ENCODE measurements at places on chromosomes 7 and 10.
A peak's percentile ranks its signal among the peaks of the same experiment; 100 is the strongest.

DNA sequence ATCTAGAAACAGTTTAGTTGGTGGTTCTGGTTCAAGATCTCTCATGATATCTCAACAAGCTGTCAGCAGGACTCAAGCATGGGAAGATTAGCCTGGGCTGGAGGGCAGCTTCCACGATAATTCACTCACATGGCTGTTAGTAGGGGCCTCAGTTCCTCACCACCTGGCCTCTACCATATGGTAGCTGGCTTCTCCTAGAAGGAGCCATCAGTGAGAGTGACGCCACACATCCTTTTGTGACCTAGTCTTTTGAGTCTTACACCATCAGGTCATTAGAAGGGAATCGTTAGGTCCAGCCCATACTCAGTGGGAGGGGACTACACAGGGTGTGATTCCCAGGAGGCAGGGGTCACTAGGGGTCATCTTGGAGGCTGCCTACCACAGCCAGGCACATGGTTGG lies 239.3 kb upstream of the PLPP4 start:
- no peak for DNase-seq

- DNase-seq = no peak
These were observed 48.6 kb upstream of the ITPRID1 start for GRCh38 chr7:31465285-31465684.

GRCh38 chr7:5636914-5637313 lies 144.5 kb downstream of the RNF216 start:
- DNase-seq = no peak

DNA sequence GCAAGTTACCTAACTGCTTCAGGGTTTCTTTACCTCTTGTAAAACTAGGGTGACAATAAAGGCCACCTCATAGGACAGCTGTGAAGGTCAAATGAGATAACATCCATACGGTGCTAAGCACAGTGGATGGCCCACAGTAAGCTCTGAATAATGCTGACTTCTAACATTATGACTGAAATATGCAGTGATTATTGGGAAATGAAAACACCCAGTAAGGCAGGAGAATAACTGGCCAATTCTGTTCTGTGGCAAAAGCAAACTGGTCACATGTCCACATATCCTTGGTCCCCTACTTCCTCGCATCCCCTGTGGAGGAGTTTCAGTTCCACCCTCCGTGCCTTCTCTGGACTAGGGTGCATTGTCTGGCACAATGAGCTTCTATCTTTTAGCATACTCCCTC lies 1.4 kb downstream of the CUBN start:
- DNase-seq = no peak

DNA sequence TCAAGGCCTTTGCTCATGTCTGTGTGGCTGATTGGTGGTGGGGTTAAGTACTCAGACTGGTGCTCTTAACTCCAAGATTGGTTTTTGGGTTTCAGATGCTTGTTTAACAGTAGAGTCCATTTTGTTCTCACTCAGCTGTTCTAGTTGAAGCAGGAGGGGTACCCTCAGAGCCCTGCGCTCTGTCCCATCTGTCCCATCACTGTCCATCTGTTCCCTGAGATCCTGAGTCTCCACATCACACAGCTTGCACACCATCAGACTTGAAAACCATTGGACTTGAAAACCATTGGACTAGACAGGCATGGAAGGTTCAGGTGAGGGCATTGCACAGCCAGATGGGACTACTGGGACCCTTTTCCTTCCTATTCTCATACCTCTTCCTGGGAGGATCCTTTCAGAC lies 39.3 kb downstream of the TMEM178B start:
- no peak for DNase-seq

DNA sequence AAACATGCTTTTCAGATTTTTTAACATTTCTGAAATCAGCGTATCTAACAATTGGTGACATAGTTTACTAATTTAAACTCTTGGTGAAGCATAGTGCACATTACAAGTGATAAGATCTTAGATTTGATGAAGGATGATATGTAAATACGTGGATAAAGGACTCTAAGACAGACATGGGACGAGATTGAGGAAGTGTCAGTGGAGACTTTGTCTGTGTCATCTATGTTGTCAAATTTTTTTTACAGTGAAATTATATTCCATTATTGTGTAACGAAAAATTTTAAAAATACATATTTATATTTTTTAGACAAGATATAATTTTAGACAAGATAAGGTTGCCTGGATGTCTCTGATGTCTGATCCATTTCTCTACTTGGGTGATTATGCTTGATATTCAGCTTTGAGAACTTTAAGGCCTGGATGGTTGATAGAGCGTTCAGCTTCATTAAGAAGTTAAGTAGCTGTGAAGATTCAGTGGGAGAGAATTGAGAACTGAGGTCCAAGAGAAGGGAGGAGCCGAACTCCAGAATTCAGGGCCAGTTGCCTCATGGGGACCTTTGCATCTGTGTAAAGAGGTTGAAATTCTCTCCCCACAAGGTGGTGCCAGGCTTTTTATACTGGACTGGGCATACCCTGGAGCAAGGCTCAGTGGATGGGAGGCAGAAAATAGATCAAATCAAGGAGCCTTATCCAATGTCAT lies 62.7 kb downstream of the KAT6B start:
- DNase-seq = no peak

DNA sequence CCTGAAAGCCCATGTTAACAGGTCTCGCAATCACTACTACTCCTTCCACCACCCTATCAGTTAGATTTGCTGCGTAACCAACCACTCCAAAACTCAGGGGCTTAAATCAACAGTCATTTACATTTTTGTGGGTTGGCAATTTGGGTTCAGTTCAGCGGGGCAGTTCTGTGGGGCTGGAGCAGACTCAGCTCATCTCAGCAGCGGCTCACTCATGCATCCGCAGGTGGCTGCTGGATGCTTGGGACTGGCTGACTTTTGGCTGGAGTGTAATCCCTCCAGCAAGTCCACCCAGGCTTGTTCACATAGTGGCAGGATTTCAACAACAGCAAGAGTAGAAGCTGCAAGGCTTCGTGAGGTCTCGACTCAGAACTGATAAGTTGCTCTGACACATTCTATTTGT lies 79.2 kb downstream of the NEUROD6 start:
- DNase-seq = no peak

- DNase-seq = no peak
These were observed 5.8 kb upstream of the AEBP1 start for GRCh38 chr7:44098092-44099068.

DNA sequence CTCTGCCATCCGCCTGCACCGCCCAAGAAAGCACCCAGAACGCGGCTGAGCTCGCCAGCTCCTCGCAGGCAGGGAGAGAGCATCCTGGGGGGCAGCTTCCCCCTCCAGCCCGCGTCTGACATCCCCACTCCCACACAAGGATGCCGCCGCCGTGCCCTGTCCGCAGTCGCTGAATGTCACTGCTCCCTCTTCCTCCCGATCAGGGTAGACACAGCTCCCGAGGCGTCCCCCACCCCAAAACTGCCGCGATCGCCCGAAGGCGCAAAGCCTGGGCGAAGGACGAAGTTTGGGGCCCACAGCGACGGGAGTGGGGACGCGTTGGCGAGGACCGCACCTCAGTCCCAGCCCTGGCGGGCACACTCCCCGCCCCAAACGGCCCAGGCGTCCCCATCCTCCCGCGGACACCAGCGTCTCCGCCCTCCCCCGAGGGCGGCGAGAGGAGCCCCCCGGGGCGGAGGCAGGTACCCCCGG lies 1.5 kb upstream of the KAT6B start:
- DNase-seq = no peak

DNA sequence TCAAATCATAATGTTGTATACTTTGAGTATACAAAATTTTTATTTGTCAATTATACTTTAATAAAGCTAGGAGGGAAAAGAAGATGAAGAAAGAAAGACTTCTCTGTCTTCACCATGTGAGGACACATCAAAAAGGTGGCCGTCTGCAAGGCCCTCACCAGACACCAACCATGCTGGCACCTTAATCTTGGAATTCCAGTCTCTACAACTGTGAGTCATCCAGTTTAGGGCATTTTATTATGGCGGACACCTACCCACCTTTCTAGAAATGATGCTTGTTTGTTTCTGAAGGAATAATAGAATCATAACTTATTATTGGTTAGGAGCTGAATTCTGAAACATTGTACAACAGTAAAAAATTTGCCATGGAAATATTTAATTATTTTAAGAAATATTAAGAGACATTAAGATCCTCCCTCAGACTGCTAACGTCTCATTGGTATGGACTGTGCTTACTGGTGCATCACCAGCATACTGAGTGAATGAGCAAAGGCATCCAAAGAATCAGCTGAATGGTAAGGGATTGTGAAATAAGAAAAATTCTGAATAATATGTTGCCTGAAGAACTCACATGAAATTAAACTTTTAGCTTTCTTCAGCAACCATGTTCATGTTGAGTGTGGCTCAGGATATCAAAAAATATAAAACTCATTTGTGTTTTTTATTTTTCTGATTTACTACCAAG lies 536.6 kb downstream of the HTR7 start:
- no peak for DNase-seq

- no peak for DNase-seq
These were observed 636.6 kb downstream of the TNS3 start for GRCh38 chr7:46945328-46945727.

- no peak for DNase-seq
These were observed 20.2 kb downstream of the PDCD11 start for GRCh38 chr10:103416436-103417147.

- DNase-seq = peak; percentile 87
These were observed 173.9 kb upstream of the SLC25A13 start for GRCh38 chr7:96495751-96496216.

GRCh38 chr7:67661-68395 lies 124.5 kb upstream of the FAM20C start:
- no peak for DNase-seq

DNA sequence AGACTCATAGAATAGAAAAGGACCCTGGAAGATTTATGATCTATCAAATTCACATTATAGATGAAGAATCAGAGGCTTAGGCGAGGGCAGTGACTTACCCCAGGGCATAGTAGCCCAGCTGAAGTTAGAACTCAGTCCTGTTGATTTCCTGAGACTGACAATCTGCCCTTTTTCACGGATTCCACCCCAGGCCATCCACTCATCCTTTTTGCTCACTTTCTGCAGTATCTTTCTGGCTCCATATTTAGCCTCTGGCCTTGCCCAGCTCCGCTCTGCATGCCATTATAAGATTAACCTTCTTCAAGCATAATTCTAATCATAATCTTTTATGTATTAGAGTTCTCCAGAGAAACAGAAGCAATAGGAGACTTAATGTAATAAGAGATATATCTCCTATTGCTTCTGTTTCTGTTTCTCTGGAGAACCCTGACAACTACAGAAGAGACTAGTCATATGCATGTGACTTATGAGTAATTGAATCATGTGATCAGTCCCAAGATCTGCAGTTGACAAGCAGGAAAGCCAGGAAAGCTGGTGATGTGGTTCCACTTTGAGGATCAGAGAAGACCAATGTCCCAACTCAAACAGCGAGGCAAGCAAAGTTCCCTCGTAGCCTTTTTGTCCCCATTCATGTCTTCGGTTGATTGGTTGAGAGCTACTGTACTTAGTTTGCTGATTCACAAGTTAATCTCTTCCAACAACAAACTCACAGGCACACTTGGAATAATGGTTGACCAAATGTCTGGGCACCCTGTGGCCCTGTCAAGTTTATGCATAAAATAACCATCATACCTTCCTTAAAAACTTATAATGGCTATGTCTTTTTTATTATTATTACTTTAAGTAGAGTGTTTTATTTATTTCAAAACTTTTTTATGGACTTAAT lies 412.1 kb downstream of the SUGCT start:
- no peak for DNase-seq

DNA sequence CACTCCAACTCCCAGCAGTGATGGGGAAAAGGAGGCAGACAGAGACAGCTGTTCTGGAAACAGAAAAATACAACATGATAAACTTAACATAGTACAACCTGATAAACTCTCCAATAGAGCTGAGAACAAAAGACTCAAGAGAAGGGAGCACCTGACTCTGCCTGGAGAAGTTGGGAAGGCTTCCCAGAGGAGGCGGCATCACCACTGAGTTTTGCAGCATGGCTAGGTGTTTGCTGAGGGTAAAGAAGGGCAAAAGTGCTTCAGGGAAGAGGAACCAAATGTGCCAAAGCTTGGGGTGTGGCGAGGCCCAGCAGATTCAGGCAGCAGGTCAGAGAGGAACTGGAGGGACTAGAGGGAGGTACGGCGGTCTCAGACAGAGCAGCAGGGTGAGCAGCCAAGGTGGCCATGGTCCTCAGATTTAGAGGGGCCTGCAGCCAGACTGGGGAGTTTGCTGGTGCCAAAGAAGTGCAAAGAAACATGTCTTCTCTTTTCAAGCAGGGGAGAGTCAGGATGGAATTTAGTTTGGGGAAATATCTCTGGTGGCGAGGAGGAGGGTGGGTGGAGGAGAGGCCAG lies 119.9 kb upstream of the BTBD16 start:
- DNase-seq = no peak

Data from NCI-H2081 treated with DMSO at 0.1 percent for 48 hours (cell line).